ENCODE measurements at places on chromosomes 2 and 18. TPM values are rescaled to one million over a fixed set of nuclear protein-coding genes. Genes with fewer than 3 reads are reported as not detected.
A peak's percentile ranks its signal among the peaks of the same experiment; 100 is the strongest.

R3HDM1 gene
- total RNA-seq, result 8.5 TPM

EVX2 gene
- not detected for total RNA-seq

DNA sequence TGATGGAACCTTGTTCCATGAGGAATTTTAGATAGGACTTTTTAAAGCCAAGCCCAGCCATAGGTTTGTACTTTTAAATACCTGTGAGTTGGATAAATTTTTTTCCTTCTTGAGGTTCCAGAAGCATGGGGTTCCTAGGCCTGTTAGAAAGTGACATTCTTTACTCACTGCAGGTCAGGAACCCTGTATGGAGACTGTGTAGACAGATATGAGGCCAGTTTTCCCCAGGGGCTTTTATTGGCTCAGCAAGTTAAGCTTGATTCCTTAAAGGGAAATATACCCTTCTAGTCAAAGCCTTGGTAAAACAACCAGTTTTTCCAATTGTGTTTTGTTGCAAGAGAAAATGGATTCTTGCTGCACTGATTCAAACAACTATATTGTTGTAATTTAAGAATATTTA, 38.4 kb upstream of the GMCL1 start:
- peak overlapping the region; percentile 95 for H3K27ac ChIP-seq
- H3K36me3 ChIP-seq, result no peaks in the 10 kb centered on the region
- DNase-seq, result no peak
- no peaks in the 10 kb centered on the region for H3K27me3 ChIP-seq

DNA sequence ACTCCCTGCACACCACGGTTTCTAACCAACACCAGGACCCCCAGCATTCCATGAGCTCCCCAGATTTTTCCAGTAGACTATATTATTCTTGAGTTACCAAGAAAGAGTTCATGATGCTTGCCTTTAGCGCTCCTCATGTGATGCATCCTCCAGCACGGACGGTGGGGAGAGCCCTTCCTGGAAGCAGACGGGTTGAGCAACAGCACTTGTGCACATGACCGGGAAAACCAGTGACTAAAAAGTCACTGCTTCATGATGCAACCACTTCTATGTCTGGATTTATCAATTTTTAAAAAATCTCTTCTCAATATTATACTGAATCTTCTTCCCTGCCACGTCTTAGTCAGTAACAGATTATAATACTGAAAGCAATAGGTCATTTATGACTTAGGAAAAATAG, 20.4 kb upstream of the DOK6 start:
- H3K27ac ChIP-seq, result no peak overlapping the region
- no peaks in the 10 kb centered on the region for H3K27me3 ChIP-seq

GRCh38 chr2:56474412-56475158, 290.8 kb downstream of the CCDC85A start:
- no peak overlapping the region for H3K27ac ChIP-seq
- H3K27me3 ChIP-seq, result no peaks in the 10 kb centered on the region
- H3K36me3 ChIP-seq, result no peaks in the 10 kb centered on the region
- no peak overlapping the region for H3K4me3 ChIP-seq

RAB6C gene
- total RNA-seq, result not detected

DNA sequence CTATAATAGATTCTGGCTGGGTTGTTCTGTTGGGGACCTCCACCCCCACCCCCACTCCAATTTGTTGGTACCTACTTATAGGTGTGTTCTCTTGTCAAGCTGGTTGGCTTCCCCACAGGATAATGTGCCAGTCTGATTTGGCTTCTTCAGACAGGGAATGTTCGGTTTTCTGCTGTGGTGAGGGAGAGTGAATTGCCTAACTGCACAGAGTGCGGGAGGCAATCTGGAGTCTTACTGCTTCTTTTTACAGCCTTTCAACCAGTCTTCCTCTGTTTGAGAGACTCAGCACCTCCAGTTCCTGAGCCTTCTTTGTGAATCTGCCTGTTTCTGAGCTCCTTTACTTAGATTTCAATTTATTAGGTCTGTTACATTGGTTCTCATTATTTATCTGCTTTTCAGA, 27.4 kb upstream of the SNORC start:
- no peak for DNase-seq
- no peak overlapping the region for H3K4me3 ChIP-seq
- H3K27ac ChIP-seq, result no peak overlapping the region
- H3K4me1 ChIP-seq, result no peaks in the 10 kb centered on the region
- no peaks in the 10 kb centered on the region for H3K36me3 ChIP-seq

WDFY1 gene
- total RNA-seq, result 112 TPM

- H3K27ac ChIP-seq, result peak overlapping the region; percentile 75
- no peak for DNase-seq
- no peaks in the 10 kb centered on the region for H3K4me1 ChIP-seq
- H3K4me3 ChIP-seq, result peak overlapping the region; percentile 42
Observed at GRCh38 chr2:58429014-58429875, 188.1 kb upstream of the FANCL start.

C1QL2 gene
- total RNA-seq, result not detected

- H3K27me3 ChIP-seq, result no peaks in the 10 kb centered on the region
- DNase-seq, result no peak
- H3K4me1 ChIP-seq, result peaks cover 5% of the 10 kb centered on the region
- no peaks in the 10 kb centered on the region for H3K36me3 ChIP-seq
Observed at GRCh38 chr2:149577269-149577668, 10.3 kb downstream of the MMADHC start.

GRCh38 chr18:7381307-7381706, 150.4 kb downstream of the LRRC30 start:
- no peaks in the 10 kb centered on the region for H3K4me1 ChIP-seq
- DNase-seq, result no peak
- no peak overlapping the region for H3K4me3 ChIP-seq
- no peaks in the 10 kb centered on the region for H3K36me3 ChIP-seq
- no peak overlapping the region for H3K27ac ChIP-seq

- no peaks in the 10 kb centered on the region for H3K36me3 ChIP-seq
- no peak overlapping the region for H3K4me3 ChIP-seq
- H3K4me1 ChIP-seq, result peaks cover 5% of the 10 kb centered on the region
- no peak for DNase-seq
Observed at GRCh38 chr18:9106800-9107584, 4.5 kb downstream of the NDUFV2 start.

AMER3 gene
- not detected for total RNA-seq

ALK gene
- total RNA-seq, result 0.06 TPM

PPP1R1C gene
- 1.1 TPM for total RNA-seq

DNA sequence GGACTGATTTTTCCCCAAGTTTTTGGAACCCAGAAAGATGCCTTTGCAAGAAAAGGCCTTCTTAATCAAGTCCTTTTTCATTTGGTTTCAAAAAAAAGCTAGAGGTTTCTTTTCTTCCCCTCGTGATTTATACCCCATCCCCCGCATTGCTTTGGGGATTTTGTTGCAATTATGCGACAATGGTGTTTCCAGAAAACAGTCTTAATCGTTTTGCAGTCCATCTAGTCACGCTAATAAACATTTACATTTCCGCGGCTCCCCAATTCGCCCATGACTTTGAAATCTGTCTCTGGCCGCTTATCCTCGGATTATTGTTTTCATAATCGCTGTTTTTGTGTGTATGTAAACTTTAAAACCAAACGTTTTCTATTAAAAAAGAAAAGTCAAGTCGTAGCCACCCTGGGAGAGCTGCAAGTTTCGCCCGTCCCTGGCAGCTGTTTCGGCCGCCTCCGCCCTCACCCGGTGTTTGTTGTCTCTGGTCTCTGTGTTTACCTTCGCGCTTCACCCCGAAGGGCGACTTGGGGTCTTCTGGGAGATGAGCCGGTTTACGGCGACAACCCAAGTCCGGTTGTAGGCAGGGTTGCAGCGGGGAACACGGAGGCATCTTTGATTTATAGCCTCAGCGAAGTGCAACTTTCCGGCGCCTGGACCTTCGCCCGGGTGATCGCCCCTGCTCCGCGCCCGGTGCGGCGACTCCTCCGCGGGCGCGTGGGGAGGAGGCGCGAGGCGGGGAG, 667 bp downstream of the SP9 start:
- peaks cover 18% of the 10 kb centered on the region for H3K4me1 ChIP-seq
- peaks cover 81% of the 10 kb centered on the region for H3K27me3 ChIP-seq
- H3K36me3 ChIP-seq, result no peaks in the 10 kb centered on the region
- H3K27ac ChIP-seq, result no peak overlapping the region

DNA sequence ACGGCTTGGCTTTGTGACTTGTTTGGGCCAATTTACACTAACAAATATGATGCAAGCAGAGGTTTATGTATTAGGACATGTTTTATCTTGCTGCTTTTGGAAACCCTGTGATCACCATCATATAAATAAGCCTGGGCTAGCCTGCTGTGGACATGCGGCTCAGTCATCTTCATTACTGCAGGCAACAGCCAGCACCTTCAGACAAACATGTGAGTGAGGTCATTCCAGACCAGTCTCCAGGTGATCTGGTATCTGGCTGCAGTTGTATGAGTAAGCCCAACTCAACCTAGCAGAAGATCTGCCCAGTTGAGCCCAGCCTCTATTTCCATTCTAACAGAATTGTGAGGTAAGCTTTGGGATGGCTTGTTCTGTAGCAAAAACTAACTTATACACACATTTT, 254.6 kb upstream of the ATP5MC3 start:
- no peak overlapping the region for H3K4me3 ChIP-seq
- H3K36me3 ChIP-seq, result no peaks in the 10 kb centered on the region
- H3K27me3 ChIP-seq, result no peaks in the 10 kb centered on the region
- no peak overlapping the region for H3K27ac ChIP-seq
- DNase-seq, result no peak

DNA sequence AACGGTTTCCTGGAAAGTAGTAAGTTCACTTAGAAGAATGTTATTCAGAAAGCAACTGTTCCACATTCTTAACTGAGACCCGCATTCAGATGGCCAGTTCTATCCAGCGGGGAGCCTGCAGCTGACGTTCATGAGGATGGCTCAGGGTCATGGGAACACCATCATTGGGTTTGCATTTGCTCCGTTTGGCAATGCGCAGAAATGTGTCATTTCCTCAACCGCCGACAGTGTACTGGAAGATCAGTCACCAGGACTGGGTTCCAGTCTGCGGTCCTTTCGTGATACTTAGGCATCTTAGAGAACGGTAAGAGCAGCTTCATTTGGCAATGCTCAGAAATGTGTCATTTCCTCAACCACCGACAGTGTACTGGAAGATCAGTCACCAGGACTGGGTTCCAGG, 104.0 kb downstream of the DNER start:
- no peak overlapping the region for H3K4me3 ChIP-seq
- no peaks in the 10 kb centered on the region for H3K4me1 ChIP-seq
- no peaks in the 10 kb centered on the region for H3K36me3 ChIP-seq
- no peak for DNase-seq

OSR1 gene
- 20.7 TPM for total RNA-seq

DNA sequence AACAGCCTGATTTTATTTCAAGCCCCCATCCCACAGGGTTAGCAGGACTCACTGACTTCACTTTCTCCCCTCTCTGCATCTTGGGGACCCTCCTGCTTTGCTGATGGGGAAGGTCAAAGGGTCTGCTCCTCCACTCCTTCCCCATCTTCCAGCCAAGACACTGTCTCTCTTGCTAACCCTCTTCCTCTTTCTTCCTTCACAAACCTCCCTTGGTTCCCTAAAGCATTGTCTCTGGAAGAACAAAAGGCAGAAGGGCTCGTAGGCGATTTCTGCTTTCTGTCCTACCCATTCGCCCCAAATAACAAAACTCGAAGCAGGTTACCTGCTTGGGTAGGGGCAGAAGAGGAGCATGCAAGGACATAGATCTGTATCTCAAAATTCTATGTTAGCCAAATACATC, 5.5 kb upstream of the SLC4A3 start:
- H3K4me3 ChIP-seq, result no peak overlapping the region
- no peak for DNase-seq
- no peaks in the 10 kb centered on the region for H3K4me1 ChIP-seq
- H3K27ac ChIP-seq, result no peak overlapping the region

- H3K4me1 ChIP-seq, result no peaks in the 10 kb centered on the region
- H3K27ac ChIP-seq, result no peak overlapping the region
- H3K36me3 ChIP-seq, result no peaks in the 10 kb centered on the region
- no peak overlapping the region for H3K4me3 ChIP-seq
Observed at GRCh38 chr2:167749016-167749415, 498.4 kb downstream of the STK39 start.

KRTCAP3 gene
- total RNA-seq, result 1.9 TPM

DNA sequence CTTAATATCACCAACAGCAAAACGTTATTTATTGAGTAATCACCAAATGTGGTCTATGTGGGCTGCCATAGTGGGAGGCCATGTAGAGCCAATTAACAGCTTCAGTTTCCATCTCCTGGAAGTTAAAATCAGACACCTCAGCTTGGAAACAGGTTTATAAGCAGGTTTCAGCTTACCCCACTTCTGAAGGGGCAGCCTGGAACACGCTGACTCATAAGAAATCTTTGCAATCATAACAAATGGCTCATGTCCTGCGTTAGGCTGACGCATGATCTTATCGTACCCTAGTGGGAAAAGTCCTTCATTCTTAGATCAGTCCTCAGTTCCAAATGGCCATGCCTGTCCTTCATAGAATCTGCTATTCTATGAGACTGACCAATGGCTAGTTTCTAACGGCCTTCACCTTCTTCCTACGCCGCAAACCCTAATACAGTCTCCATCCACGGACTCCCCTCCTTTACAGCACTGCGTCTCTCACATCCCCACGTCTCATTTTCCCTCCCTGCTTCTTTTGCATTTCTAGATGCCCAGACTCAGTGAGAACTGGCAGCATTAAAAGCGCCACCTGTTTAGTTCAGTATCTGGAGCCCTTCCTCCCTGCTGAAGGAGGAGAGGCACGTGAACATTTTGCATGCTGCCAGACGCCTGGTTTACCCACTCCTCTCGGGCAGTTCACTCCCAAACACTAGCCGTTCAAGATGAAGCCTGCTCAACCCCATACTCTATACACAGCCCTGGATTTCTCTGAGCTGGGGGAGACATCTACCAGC, 24.2 kb upstream of the BZW1 start:
- no peaks in the 10 kb centered on the region for H3K4me1 ChIP-seq
- no peak for DNase-seq
- H3K4me3 ChIP-seq, result no peak overlapping the region

LONRF2 gene
- total RNA-seq, result 188 TPM

GRCh38 chr18:45890606-45891005, 65.1 kb downstream of the SIGLEC15 start:
- H3K27me3 ChIP-seq, result no peaks in the 10 kb centered on the region
- no peak overlapping the region for H3K4me3 ChIP-seq
- no peak overlapping the region for H3K27ac ChIP-seq
- H3K36me3 ChIP-seq, result no peaks in the 10 kb centered on the region
- H3K4me1 ChIP-seq, result no peaks in the 10 kb centered on the region

DNA sequence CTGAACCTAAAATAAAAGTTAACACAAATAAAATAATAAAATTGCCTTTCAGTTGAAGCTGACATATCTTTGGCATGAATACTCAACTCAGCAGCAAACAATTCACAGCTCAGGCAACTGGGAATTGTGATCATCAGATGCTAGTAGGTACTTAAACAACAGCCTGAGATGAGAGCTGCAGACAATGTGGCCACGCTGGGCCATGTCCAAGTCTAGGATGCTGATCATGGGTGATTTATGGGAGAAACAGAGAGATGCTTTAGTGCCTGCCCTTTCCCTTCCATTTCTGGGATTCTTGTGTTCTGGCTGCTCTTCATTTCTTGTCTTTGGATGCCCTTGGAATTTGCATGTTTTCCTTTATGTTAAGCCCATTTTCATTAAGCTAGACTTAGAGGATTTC, 212.4 kb upstream of the CWC22 start:
- H3K4me3 ChIP-seq, result no peak overlapping the region
- H3K4me1 ChIP-seq, result no peaks in the 10 kb centered on the region
- DNase-seq, result no peak

CD207 gene
- 0.26 TPM for total RNA-seq

HNMT gene
- total RNA-seq, result 66.2 TPM

GRCh38 chr2:2919574-2920365, 457.8 kb downstream of the EIPR1 start:
- DNase-seq, result no peak
- no peak overlapping the region for H3K4me3 ChIP-seq
- no peaks in the 10 kb centered on the region for H3K36me3 ChIP-seq
- no peaks in the 10 kb centered on the region for H3K4me1 ChIP-seq
- H3K27me3 ChIP-seq, result no peaks in the 10 kb centered on the region

All from uterus (tissue), 4 donors.